ENCODE measurements at places on chromosomes 2 and 18. TPM values are rescaled to one million over a fixed set of nuclear protein-coding genes. Genes with fewer than 3 reads are reported as not detected.
A peak's percentile ranks its signal among the peaks of the same experiment; 100 is the strongest.

DNA sequence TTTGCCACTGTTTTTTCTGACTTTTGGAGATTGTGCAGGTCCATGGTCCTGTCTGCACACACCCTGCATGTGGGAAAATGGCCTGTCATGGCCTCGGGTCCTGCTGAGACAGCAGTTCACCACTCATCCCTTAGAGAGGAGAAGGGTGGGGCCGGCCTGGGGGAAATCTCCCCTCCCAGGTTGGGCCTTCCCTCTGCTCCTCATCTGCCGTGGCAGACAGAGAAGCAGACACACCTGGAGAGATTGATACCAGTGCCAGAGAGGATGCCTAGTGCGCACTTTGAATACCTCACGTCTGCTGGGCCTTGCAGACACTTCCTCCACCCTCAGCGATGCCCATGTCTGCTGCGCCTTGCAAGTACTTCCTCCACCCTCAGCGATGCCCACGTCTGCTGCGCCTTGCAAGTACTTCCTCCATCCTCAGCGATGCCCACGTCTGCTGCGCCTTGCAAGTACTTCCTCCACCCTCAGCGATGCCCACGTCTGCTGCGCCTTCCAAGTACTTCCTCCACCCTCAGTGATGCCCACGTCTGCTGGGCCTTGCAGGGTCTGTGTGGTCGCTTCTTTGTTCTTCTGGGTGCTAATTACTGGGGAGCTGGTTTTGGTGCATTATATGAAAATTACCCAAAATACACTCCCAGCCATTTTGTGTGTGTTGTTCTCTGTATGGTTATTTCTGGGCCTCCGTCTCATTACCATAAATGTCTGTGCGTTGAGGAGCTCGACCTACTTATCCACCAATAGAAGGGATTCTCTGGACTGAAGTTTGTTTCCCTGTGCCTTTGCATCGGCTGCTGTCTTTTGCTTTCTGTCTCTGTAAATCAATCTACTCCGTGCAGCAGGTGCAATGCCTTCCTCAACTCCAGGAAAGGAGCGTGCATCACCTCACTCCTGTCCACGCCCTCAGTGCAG is 186.9 kb upstream of the PXDN start:
- H3K27ac ChIP-seq = no peak overlapping the region
- no peaks in the 10 kb centered on the region for H3K4me1 ChIP-seq
- H3K27me3 ChIP-seq = no peaks in the 10 kb centered on the region

- H3K4me1 ChIP-seq = peaks cover 42% of the 10 kb centered on the region
- H3K27me3 ChIP-seq = peaks cover 52% of the 10 kb centered on the region
- H3K4me3 ChIP-seq = no peak overlapping the region
- H3K36me3 ChIP-seq = no peaks in the 10 kb centered on the region
These were observed 6.3 kb downstream of the OSR1 start for GRCh38 chr2:19351899-19352697.

DNA sequence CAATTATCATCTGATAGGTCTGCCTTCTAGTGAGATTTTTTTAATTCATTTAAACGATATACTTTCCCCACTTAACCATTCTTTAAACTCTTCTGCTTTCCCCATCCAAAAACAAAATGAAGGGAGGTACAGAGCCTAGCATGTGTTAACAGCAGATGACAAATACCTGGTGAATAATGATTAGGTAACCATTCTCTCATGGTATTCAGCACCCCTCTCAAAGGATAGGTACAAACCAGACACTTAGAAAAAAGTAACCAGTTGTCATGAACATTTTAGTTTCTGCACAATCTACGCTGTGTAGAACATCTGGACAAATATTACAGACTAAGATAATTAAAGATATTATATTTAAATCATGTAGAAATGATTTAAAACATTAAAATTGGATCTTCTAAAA is 56.3 kb downstream of the DNAH7 start:
- no peak for DNase-seq
- H3K27ac ChIP-seq = no peak overlapping the region
- H3K36me3 ChIP-seq = no peaks in the 10 kb centered on the region
- no peak overlapping the region for H3K4me3 ChIP-seq
- no peaks in the 10 kb centered on the region for H3K27me3 ChIP-seq

GRCh38 chr2:112919086-112919485 is 8.1 kb downstream of the IL37 start:
- peaks cover 6% of the 10 kb centered on the region for H3K4me1 ChIP-seq
- DNase-seq = no peak
- H3K27me3 ChIP-seq = no peaks in the 10 kb centered on the region
- no peak overlapping the region for H3K4me3 ChIP-seq
- no peaks in the 10 kb centered on the region for H3K36me3 ChIP-seq

- H3K4me3 ChIP-seq = no peak overlapping the region
- no peaks in the 10 kb centered on the region for H3K27me3 ChIP-seq
- H3K36me3 ChIP-seq = no peaks in the 10 kb centered on the region
- H3K4me1 ChIP-seq = no peaks in the 10 kb centered on the region
- no peak overlapping the region for H3K27ac ChIP-seq
These were observed 154.9 kb upstream of the SMIM21 start for GRCh38 chr18:75582406-75582821.

GRCh38 chr2:28768422-28768821 is 16.8 kb downstream of the PPP1CB start:
- H3K27ac ChIP-seq = no peak overlapping the region
- peaks cover 50% of the 10 kb centered on the region for H3K4me1 ChIP-seq
- DNase-seq = no peak
- no peaks in the 10 kb centered on the region for H3K36me3 ChIP-seq
- H3K4me3 ChIP-seq = peak overlapping the region; percentile 10

DNA sequence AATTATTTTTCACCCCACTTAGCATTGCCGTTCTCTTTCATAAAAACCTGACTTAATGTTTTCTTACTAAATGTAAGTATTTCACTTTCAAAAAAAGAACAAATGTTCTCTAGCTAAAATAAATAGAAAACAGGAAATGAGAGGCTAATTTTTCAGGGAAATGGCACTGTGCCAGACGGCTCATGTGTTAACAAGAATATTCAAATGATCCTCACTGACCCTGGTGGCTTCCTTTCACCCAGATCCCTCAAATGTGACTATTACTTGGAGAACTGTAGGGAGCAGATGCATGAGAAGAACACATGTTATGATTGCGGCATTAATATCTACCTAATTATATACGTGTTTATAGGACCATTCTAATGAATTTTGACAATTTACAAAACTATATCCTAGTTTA is 827.7 kb downstream of the SOCS6 start:
- no peaks in the 10 kb centered on the region for H3K36me3 ChIP-seq
- no peaks in the 10 kb centered on the region for H3K4me1 ChIP-seq

The RFX8 gene
- 5.5 TPM for total RNA-seq

DNA sequence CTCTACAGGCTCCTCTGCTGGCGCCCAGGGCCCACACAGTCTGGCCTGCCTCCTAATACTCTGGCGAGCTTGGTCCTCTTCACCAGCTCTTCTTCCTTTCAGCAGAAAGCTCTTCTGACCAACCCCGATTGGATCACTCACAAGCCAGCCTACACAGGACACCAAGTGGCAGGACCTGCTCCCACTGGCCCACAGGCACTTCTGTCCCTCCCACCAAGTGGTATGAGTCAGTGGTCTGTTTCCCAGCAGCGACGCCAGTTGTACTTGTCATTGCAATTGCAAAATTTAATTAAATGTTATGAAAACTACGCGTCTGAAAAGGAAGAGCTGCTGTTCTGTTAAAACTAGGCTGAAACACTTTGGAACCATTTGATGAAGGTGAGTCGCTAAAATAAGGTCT is 46.7 kb downstream of the NDUFA10 start:
- H3K4me3 ChIP-seq = no peak overlapping the region
- no peak for DNase-seq
- no peak overlapping the region for H3K27ac ChIP-seq
- H3K27me3 ChIP-seq = no peaks in the 10 kb centered on the region
- H3K4me1 ChIP-seq = no peaks in the 10 kb centered on the region
- peaks cover 55% of the 10 kb centered on the region for H3K36me3 ChIP-seq

DNA sequence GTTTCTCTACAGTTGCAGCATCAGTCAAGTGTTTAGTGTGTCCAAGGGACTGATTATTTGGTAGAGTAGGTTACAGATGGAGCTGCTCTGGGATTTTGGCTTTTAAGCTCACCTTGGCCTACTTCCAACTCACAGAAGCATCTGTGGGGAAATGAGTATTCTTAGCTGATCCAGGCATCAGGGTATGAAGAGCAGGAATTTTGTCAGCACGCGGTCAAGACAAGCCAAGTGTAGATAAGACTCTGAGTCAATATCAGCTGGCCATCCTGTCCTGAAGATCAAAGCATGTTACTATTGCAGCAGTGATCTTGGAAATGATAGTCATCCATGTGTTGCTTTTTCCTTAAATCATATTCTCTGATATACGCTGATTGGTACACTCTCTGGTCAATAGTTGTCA is 24.4 kb downstream of the SERPINB4 start:
- H3K27me3 ChIP-seq = no peaks in the 10 kb centered on the region
- H3K4me3 ChIP-seq = no peak overlapping the region
- DNase-seq = no peak
- H3K4me1 ChIP-seq = no peaks in the 10 kb centered on the region
- no peaks in the 10 kb centered on the region for H3K36me3 ChIP-seq

The ZCCHC2 gene
- 82.5 TPM for total RNA-seq

- no peak overlapping the region for H3K4me3 ChIP-seq
- no peak for DNase-seq
- H3K27ac ChIP-seq = no peak overlapping the region
- no peaks in the 10 kb centered on the region for H3K36me3 ChIP-seq
- no peaks in the 10 kb centered on the region for H3K4me1 ChIP-seq
These were observed 237.9 kb upstream of the MMADHC start for GRCh38 chr2:149825473-149825872.

DNA sequence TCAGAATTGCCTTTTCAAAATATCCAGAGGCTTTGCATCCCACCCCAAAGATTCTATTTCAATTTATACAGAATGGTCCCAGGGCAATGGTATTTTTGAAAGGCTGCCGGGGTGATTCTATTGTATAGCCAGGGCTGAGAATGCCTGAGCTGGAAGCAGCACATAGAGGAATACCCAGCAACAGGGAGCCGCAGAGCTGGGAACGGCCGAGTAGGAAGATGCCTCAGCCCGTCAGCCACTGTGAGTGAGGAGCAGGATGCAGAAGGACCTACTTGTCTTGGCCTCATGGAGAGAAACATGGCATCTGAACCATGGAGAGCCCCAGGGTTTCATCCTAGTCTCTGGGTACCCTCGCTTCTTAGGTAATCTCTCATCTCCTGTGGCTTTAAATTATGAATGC is 170.8 kb upstream of the FHL2 start:
- H3K4me1 ChIP-seq = no peaks in the 10 kb centered on the region
- no peak for DNase-seq
- no peaks in the 10 kb centered on the region for H3K36me3 ChIP-seq

- H3K27ac ChIP-seq = no peak overlapping the region
- no peak for DNase-seq
- no peaks in the 10 kb centered on the region for H3K4me1 ChIP-seq
- no peak overlapping the region for H3K4me3 ChIP-seq
- no peaks in the 10 kb centered on the region for H3K36me3 ChIP-seq
- H3K27me3 ChIP-seq = no peaks in the 10 kb centered on the region
These were observed 273.6 kb downstream of the SLC8A1 start for GRCh38 chr2:40178171-40178778.

DNA sequence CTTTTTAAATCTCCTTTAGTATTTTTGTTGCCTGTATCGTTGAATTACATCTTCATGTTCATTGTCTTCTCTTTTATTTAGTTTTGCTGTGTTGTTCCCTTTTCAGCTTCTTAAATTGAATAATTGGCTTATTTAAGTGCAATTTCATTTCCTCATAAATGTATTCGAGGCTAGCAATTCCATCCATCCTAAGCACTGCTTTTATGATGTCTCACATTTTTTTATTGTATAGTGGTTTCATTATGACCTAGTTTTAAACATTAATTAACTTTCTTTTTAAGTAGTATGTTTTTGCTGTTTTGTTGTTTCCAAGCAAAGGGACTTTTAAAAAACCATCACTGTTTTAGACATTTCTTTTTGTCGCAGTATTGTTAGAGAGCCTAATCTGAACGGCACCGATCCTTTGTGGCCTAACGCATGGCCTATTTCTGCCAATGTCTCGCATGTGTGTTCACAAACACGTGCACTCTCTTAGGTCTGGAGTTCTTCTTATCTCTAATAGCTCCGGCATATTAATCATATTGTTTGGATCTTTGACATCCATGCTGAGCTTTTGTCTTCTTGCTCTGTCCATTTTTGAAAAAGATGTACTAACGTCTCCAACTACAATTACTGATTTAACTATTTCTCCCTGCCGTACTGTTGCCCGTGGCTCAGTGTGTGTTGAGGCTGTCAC is 59.6 kb upstream of the ZNF516 start:
- no peak overlapping the region for H3K27ac ChIP-seq
- no peaks in the 10 kb centered on the region for H3K4me1 ChIP-seq
- no peaks in the 10 kb centered on the region for H3K36me3 ChIP-seq
- H3K27me3 ChIP-seq = no peaks in the 10 kb centered on the region
- DNase-seq = no peak

The NLRC4 gene
- not detected for total RNA-seq

DNA sequence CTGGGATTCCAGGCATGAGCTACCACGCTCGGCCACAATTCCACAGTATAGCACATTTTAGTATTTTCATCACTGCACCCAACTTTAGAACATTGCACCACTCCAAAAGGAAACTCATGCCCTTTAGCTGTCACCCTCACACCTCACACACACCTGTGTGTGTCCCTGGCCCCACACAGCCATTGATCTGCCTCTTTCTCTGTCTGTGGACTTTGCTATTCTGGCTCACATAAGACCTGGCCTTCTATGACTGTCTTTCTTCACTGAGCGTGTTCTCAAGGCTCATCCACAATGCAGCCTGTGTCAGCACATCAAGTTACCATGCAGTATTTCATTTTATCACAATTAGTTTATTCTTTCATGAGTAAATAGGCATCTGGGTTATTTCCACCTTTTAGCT is 19.7 kb upstream of the ATP9B start:
- no peak for DNase-seq
- H3K27me3 ChIP-seq = no peaks in the 10 kb centered on the region
- H3K4me1 ChIP-seq = no peaks in the 10 kb centered on the region

GRCh38 chr2:29423061-29423666 is 307.9 kb downstream of the CLIP4 start:
- H3K27ac ChIP-seq = no peak overlapping the region
- DNase-seq = no peak
- H3K27me3 ChIP-seq = no peaks in the 10 kb centered on the region
- no peaks in the 10 kb centered on the region for H3K4me1 ChIP-seq

The SERPINB5 gene
- not detected for total RNA-seq

DNA sequence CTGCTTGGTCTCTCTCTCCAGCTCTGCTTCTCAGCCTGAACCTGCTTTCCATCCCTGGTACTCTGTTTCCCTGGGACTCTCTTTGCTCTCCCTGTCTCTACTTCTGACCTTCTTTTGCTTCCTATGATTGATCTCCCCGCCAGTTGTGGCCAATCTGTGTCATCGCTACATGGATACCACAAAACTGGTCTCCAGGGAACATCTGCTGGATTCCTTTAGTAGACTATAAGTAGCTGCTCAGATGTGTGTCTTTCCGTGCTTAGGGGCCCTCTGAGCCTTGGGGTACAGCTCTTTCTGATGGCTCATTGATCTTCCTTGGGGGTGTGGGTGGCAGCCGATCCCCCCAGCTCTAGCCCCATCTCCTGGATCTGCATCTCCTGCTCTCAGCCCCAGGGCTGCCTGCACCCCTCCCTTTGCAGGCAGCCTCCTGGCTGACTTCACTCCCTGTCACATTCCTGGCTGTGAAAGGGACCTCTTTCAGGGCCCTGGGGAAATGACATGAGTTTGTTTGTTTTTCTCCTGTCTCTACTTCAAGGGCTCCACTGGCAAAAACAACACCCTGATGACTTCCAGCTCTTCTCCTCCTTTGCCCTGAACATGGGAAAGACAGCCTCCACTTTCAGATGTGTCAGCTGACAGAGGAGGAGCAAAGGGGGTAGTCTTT is 333.7 kb downstream of the CYP26B1 start:
- no peak for DNase-seq
- H3K36me3 ChIP-seq = no peaks in the 10 kb centered on the region
- H3K27ac ChIP-seq = no peak overlapping the region
- no peaks in the 10 kb centered on the region for H3K4me1 ChIP-seq
- H3K27me3 ChIP-seq = no peaks in the 10 kb centered on the region
- H3K4me3 ChIP-seq = no peak overlapping the region
